ENCODE measurements at places on chromosomes 2 and 18. TPM values are rescaled to one million over a fixed set of nuclear protein-coding genes. Genes with fewer than 3 reads are reported as not detected.

ADRA2B gene
- total RNA-seq, result 0.06 TPM

MYO5B gene
- total RNA-seq, result 0.12 TPM

FAM228A gene
- total RNA-seq, result 0.23 TPM

GKN1 gene
- total RNA-seq, result not detected

PSD4 gene
- 329 TPM for total RNA-seq

ZNF396 gene
- total RNA-seq, result 0.50 TPM

METTL8 gene
- total RNA-seq, result 21.8 TPM

ELOA2 gene
- not detected for total RNA-seq

RBKS gene
- 1.2 TPM for total RNA-seq

ERMN gene
- total RNA-seq, result 3.5 TPM

SLC16A14 gene
- total RNA-seq, result 0.08 TPM

GRCh38 chr18:28120828-28121515 is 56.0 kb downstream of the CDH2 start:
- no peaks in the 10 kb centered on the region for H3K27me3 ChIP-seq
- no peak overlapping the region for H3K27ac ChIP-seq

DNA sequence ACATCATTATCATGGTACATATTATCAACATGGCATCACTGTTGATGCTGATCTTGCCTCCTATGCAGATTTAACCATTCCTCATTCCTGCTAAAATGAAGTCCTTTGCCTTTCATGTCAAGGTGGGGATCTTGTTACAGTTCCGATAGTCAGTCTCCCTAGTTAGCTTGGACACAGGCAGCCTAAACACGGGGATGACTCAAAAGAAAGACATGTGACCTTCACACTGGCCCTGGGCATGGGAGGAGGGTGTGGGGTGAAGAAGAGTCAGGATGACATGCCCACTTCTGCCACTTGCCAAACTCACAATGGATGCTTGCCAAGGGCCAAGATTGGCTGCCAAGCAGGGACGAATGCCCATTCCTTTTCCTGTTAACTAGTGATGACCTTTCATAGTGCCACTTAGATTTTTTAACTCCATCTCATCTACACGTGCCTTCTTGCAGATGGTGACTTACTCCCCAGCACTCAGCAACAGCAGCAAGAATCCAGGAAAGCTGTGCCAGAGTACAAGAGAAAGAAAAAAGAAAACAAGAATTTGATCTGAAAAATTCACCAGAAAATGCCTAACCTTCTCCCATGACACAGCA is 13.9 kb upstream of the SLC1A4 start:
- no peak for DNase-seq
- peaks cover 17% of the 10 kb centered on the region for H3K4me1 ChIP-seq
- no peaks in the 10 kb centered on the region for H3K36me3 ChIP-seq
- H3K27me3 ChIP-seq, result peaks cover 6% of the 10 kb centered on the region
- no peak overlapping the region for H3K4me3 ChIP-seq

- H3K4me1 ChIP-seq, result no peaks in the 10 kb centered on the region
- peaks cover 11% of the 10 kb centered on the region for H3K27me3 ChIP-seq
- no peak overlapping the region for H3K27ac ChIP-seq
- no peak overlapping the region for H3K4me3 ChIP-seq
- no peak for DNase-seq
Observed at GRCh38 chr2:65655000-65655399, 222.6 kb upstream of the SPRED2 start.

- no peaks in the 10 kb centered on the region for H3K4me1 ChIP-seq
- DNase-seq, result no peak
- no peak overlapping the region for H3K27ac ChIP-seq
- peaks cover 4% of the 10 kb centered on the region for H3K27me3 ChIP-seq
- H3K4me3 ChIP-seq, result no peak overlapping the region
Observed at GRCh38 chr18:11432360-11432811, 177.0 kb upstream of the SLC35G4 start.

GRCh38 chr2:195695002-195695631 is 38.1 kb downstream of the SLC39A10 start:
- DNase-seq, result no peak
- no peak overlapping the region for H3K4me3 ChIP-seq
- H3K36me3 ChIP-seq, result peaks cover 75% of the 10 kb centered on the region

GRCh38 chr2:191276792-191277465 is 31.7 kb downstream of the MYO1B start:
- DNase-seq, result no peak
- no peak overlapping the region for H3K4me3 ChIP-seq

GRCh38 chr2:46460241-46460921 is 19.0 kb upstream of the TMEM247 start:
- no peak overlapping the region for H3K27ac ChIP-seq
- no peaks in the 10 kb centered on the region for H3K36me3 ChIP-seq
- DNase-seq, result no peak

DNA sequence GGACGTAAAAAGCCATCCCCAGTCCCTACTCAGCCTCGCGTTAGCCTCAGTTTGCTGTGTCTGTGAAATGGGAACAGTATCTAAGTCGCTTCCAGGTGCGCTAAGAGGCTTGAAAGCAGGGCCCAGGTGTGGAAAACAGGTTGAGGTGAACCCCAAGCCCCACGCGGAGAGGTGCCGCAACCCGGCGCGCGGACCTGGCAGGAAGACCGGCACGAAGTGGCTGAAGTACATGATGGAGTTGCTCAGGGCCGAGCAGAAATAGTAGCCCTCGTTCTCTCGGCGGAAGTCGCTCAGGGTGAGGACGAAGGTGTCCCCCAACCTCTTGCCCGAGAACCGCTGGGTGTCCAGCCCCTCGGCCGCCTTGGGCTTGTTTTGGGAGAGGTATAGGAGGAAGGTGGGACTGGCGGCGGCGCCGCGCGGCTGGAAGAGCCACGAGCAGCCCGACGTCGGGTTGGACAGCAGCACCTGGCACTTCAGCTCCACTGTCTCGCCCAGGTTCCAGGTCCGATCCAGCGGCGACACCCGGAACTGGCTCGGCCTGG is 508 bp downstream of the CD8A start:
- peak overlapping the region; percentile 32 for H3K27ac ChIP-seq
- peak overlapping the region; percentile 50 for H3K4me3 ChIP-seq
- peaks cover 8% of the 10 kb centered on the region for H3K36me3 ChIP-seq
- DNase-seq, result no peak
- H3K4me1 ChIP-seq, result peaks cover 47% of the 10 kb centered on the region

- H3K36me3 ChIP-seq, result peaks cover 8% of the 10 kb centered on the region
- no peaks in the 10 kb centered on the region for H3K27me3 ChIP-seq
- H3K4me3 ChIP-seq, result no peak overlapping the region
- no peak overlapping the region for H3K27ac ChIP-seq
- no peaks in the 10 kb centered on the region for H3K4me1 ChIP-seq
Observed at GRCh38 chr2:54041135-54041534, 70.3 kb upstream of the PSME4 start.

DNA sequence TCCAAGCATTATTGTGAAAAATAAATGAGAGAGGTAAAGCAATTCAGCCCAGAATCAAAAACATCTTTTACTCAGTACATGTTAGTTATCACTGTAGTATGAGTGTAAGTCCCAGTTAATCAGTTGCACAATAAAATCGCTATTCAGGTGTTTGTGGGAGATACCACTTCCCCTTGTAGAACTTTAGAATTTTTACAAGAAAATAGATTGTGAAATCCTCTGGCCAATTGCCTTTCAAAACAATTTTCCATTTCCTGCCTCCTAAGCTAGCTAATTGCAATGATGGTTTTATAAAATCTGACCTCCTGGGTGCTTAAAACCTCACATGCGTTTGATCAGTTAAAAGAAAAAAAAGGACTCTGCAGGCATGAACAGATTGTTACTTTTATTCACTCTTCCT is 332.5 kb downstream of the PID1 start:
- H3K36me3 ChIP-seq, result no peaks in the 10 kb centered on the region
- H3K27ac ChIP-seq, result no peak overlapping the region
- H3K4me3 ChIP-seq, result no peak overlapping the region
- H3K4me1 ChIP-seq, result no peaks in the 10 kb centered on the region
- no peaks in the 10 kb centered on the region for H3K27me3 ChIP-seq

DNA sequence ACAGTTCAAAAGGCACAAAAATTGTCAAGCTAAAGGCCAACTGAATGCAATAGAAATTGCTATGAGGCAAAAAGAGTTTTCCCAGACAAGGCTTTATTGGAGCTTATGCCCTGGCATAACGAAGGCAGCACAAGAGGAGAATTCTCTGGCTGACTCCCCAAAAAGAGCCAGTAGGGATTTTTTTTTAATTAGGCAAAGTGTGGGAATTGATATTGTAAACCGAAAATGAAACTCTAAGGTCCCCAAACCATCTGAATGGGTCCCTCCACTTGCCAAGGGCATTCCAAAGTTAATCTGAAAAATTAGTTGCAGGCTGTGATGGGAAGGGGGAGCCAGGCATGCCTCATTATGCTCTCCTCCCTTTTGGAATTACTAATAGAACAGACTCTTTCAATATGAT is 118.9 kb downstream of the SPOPL start:
- H3K4me1 ChIP-seq, result no peaks in the 10 kb centered on the region
- H3K4me3 ChIP-seq, result no peak overlapping the region
- peaks cover 4% of the 10 kb centered on the region for H3K27me3 ChIP-seq
- DNase-seq, result no peak
- no peaks in the 10 kb centered on the region for H3K36me3 ChIP-seq

DNA sequence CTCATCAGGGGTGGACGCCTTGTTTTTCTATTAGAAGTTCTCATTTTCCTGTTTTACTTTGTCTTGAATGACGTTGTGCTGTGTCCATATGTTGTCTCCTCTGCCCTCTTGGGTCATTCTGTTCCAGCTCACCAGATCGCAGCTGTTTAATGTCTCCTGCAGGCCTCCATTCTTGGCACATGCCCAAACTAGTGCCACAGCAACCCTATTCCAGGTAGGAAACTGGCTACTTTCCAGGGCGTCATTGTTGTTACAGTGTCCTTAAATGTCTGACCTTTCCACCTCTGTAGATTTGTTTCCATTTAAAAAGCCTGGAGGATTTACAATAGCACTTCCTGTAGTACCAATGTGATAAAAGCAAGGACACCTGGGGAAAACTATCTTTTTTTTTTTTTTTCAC is 500.7 kb downstream of the METTL4 start:
- H3K4me3 ChIP-seq, result no peak overlapping the region
- H3K4me1 ChIP-seq, result no peaks in the 10 kb centered on the region
- DNase-seq, result no peak
- no peaks in the 10 kb centered on the region for H3K27me3 ChIP-seq
- no peak overlapping the region for H3K27ac ChIP-seq

DNA sequence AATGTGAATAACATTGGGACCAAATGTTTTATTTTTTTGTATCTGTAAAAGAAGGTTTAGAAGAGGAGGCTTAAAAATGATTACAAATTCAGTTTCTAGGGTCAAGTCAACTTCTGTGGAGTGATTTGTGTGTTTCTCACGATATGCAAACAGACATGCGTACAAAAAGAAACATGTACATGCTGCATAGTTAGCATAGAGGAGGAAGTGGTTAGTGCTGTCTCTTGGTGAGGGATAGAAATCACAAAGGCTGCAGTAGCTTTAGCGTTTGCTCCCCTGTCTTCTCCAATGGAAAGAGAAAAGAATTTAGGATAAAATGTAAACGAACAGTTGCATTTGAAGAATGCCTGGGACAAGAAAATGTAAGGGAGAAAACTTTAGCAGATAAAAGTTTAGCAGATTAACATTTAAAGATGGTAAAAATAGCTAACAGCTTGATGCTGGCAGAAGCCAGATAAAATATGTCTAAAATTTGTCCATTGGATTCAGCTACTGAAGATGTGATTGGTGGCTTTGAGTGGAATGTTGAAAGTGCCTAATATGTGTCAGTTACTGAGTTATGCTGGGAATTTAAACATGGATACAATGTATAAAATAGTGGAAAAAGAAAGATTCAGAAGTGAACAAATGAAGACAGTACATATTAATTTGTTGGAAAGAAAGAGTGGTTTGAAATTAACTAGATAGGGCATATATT is 44.9 kb downstream of the MALT1 start:
- H3K27me3 ChIP-seq, result no peaks in the 10 kb centered on the region
- peak; percentile 23 for DNase-seq
- H3K4me3 ChIP-seq, result no peak overlapping the region

DNA sequence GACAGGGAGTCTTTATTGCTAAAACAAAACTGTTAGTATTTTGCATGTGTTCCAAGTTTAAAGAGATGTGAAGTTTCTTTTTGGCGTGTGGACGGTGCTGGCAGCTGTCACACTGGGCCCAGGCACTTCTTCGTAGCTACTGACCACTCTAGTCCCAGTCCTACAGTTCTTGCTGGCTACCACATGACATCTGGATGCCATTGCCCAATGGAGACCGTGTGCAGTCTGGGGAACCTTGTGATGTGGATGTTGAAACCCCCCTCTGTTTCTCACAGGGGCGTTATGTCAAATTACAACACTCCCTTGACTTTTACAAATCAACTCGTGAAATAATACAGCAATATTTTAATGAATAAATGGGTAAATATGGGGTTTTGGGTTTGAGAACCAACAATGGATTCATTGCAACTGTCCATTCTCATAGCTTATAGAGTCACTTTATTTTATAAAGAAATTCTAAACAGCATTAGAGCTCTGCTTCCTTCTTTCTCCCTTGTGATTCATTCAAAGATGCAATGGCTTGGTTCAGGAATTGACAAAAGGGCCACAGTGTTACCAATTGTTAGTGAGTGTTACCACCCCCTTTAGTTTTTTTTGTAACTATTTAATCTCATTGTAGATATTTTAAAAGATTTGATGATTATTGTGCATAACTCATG is 1.2 kb downstream of the GPD2 start:
- DNase-seq, result no peak
- peak overlapping the region; percentile 96 for H3K27ac ChIP-seq
- H3K4me3 ChIP-seq, result peak overlapping the region; percentile 99
- peaks cover 3% of the 10 kb centered on the region for H3K27me3 ChIP-seq

DNA sequence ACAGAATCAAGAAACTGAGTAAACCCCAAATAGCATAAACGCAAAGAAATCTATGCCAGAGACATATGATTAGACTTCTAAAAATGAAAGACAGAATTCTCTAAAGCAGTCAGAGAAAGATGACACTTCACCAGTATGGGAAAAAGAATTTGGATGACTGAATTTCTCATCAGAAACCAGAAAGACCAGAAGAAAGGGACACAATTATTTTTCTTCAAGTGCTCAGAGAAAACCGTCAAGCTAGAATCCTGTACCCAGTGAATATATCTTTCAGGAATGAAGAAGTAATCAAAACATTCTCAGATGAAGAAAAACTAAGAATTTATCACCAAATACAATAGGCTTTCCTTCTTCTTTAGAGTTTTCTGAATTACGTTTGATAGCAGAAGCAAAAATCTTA is 14.2 kb upstream of the ESPNL start:
- no peak overlapping the region for H3K27ac ChIP-seq
- no peak overlapping the region for H3K4me3 ChIP-seq
- H3K36me3 ChIP-seq, result peaks cover 44% of the 10 kb centered on the region
- DNase-seq, result no peak
- H3K4me1 ChIP-seq, result peaks cover 13% of the 10 kb centered on the region

DNA sequence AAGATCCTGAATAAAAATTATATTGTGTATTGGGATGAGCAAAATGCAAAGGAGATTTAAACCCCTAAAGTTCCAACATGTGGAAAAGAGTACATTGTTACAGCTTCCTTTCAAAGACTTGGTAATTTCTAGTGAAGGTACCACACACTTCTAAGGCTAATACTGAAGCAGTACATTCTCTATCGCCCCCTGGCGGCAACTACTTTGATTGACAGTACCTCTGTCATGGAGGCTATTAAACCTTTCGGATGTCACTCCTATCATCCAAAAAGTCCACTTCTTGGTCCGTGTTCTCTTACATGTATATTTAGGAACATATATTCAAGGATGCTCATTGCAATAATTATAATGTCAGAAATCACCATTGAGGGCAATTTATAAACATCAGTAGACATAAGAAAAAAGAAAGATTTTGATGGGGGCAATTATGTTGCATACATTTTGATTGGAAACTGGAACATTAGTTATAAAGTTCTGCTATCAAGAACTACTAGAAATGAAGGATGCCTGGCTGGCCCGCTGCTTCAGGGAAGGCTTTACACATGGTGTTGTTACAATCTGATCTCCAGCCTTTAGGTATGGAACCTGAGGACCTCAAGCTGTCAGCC is 601.6 kb downstream of the CPS1 start:
- peak; percentile 75 for DNase-seq
- H3K27me3 ChIP-seq, result no peaks in the 10 kb centered on the region
- no peak overlapping the region for H3K4me3 ChIP-seq
- no peak overlapping the region for H3K27ac ChIP-seq
- no peaks in the 10 kb centered on the region for H3K4me1 ChIP-seq
